ENCODE measurements at places on chromosomes 13 and 19.

GRCh38 chr19:13363954-13364353 lies 142.3 kb downstream of the CACNA1A start:
- no peak for DNase-seq

- no peak for DNase-seq
Observed at GRCh38 chr13:111515635-111516034, 195.2 kb downstream of the TEX29 start.

DNA sequence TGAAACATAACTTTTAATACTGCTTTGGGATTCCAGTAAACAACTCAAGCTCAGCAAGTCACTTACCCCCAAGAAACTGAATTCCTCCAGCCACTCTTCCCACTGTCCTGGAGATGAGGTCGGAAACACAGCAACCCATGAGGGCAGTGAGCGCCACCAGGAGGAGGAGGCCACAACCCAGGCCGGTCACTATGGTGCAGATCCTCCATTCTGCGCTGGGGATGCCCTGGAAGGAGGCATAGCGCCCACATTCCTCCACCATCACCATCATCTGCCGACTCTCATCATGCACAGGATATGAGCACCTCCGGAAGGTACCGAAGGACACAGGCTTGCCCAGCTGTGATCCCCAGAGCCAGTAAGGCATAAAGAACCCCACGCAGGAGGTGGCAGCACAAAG lies 2.2 kb downstream of the LHFPL6 start:
- DNase-seq, result no peak

- DNase-seq, result no peak
Observed at GRCh38 chr13:41361491-41361890, 50.4 kb downstream of the NAA16 start.

- no peak for DNase-seq
Observed at GRCh38 chr19:14218620-14219330, 12.8 kb upstream of the ADGRL1 start.

GRCh38 chr13:29920025-29920643 lies 69.7 kb upstream of the UBL3 start:
- no peak for DNase-seq

GRCh38 chr13:20473888-20474287 lies 51.8 kb downstream of the CRYL1 start:
- no peak for DNase-seq

GRCh38 chr19:13010992-13011652 lies 15.8 kb downstream of the NFIX start:
- DNase-seq, result no peak

DNA sequence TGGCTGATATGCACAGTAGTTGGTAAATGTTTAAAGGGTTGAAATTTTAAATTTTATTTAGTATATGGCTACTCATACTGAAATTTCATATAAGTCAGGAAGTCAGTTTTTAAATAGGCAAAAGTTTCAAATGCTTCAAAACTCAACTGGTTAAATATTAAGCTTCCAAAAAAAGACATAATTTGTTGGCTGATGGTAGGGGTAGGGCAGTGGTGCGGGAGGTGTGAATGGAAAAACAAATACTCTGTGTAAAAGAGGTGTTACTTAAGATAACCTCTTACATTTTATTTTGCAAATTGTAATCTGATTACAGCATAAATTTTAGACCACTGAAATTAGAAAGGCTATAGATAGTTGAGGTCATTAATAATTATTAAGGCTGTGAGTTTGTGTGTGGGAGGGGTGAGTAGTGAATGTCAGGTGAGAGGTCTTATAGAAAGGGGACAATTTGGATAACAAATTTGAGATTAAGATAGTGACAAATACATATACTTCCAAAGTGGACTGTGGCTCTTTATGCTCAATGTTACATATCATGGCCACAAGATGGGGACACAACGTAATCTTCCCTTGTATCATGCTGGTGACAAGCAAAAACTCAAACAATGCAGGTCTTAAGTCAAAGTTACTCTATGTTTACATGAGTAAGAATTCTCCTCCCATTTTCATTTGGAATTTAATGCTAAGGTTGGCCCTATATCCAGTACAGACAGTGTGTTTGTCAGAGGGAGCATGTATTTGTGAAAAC lies 36.6 kb upstream of the OXGR1 start:
- no peak for DNase-seq

DNA sequence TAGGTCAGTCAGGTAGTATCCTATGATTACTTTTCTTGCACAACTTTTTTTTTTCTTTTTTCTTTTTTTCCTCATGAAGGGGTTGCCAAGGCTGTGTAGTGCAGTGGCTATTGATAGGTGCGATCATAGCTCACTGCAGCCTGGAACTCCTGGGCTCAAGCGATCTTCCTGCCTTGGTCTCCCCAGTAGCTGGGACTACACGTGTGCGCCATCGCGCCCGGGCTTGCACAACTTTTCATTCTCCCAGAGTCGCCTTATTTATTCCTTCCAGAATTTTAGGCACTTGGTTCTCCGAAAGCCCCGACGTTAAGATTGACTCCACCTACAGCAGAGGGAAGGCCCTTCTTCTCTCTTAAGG lies 867 bp upstream of the ZNF613 start:
- DNase-seq, result no peak

DNA sequence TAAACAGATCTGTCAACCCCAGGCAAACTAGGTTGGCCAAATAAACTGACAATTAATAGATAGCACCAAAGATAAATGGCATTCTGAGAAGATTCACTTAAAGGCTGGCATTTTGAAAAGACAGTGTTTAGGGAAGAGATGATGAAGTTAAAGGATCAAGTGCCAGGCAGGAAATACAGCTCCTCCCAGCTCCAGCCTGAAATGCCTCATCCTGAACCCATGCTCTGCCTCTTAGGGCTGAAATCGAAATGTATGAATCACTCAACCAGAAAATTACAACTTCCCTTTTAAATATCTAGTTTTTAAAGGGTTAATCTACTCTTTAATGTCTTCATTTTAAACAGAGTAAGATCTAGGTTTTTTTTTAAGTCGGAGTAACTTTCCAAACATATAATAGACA lies 171.2 kb upstream of the UBL3 start:
- no peak for DNase-seq

- DNase-seq, result no peak
Observed at GRCh38 chr19:43623889-43624670, 4.7 kb upstream of the ZNF428 start.

- DNase-seq, result no peak
Observed at GRCh38 chr19:10823690-10824089, 12.3 kb downstream of the TMED1 start.

DNA sequence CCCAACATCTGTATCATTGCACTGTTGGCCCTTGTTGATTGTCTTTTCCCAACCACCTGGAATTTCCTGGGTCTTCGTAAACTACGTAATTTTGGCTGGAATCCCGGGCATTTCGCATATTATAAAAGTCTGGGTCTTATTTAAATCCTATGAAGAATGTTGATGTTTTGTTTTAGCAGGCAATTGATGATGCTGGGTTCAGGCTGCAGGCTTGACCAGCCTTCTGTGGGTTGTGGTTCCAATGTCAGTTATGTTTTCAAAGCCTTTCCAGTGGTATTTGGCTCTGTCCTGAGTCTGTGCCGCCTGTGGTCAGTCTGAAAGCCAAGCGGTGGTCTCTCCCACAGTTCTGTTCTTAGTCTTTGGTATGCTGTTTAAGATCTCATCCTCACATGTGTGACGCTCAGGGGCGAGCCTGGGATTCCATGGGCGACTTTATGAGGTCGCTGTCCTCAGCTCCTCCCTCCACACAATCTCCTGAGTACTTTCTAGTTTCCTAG lies 12.4 kb downstream of the SLC35E1 start:
- DNase-seq, result no peak

DNA sequence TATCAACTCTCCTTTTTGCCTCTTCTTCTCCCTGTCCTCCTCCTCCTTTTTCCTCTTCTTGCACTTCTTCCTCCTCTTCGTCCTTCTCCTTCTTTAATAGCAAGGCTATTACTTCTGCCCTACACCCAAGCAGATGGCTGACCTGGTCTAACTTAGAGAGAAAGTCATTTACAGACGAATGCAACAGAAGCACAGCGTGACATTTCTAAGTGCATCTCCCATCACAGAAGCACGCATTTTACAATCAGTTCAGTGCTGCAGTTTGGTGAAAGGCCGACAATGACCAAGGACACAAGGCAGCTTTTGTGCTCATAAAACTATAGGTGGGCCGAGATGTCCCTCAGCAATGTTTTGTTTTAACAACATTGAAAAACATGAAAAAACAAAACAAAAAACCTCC lies 231.5 kb downstream of the FGF14 start:
- no peak for DNase-seq

DNA sequence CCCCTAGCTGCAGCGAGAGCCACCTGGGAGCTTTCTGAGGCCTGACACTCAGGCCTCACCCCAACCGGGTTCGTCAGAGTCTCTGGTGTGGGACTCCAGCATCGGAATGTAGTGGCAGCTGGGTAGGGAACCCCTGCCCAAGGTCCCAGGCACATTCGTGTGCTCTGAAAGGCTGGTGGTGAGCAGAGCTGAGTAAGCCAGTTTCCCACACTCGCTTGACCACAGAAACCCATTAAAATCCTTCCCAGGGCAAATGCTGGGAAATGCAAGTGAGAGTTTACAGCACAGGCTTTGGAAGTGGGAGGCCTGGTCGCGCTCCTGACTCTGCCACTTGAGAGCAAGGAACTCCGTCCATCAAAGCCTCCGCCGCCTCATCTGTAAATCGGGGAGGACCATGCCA lies 4.2 kb downstream of the TRAPPC6A start:
- DNase-seq, result no peak

DNA sequence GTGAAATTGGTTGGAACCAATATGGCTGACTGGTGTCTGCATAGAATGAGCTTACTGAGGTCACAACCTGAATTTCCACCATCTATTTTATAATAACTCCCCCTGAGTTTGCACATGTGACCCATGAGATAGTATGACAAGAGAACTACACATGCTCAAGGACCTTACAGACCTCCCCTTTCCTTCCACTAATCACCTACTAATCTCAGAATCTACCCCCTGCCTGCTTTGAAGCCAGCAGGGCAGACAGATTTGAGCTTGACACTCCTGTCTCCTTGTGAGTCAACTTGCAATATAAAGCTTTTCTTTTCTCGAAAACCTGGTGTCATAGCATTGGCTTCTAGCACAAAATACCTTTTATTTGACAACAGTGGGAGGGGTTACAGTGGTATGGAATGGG lies 248.4 kb downstream of the RFC3 start:
- DNase-seq, result no peak
